ENCODE measurements at places on chromosomes 7 and 10.

DNA sequence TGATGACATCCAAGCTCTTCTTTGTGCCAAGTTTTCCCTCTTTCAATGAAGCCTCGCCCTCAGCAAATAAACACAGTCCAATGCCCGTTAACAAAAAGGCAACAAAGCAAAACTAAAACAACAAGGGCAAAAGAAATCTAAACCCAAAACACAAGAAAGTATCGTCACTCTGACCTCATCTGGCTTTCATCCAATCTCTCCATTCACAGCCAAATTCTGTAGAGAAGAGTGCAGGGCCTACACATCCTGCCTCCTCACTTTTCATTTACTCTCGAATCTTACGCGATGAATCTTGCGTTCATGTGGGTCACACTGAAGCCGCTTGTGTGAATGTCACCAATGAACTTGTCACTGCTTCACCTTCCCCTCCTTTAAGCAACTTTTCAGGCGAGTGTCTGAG is 15.9 kb upstream of the AKR1E2 start:
- DNase-seq: no peak

- DNase-seq: no peak
Observed at GRCh38 chr7:107173191-107173590, 4.4 kb downstream of the HBP1 start.

DNA sequence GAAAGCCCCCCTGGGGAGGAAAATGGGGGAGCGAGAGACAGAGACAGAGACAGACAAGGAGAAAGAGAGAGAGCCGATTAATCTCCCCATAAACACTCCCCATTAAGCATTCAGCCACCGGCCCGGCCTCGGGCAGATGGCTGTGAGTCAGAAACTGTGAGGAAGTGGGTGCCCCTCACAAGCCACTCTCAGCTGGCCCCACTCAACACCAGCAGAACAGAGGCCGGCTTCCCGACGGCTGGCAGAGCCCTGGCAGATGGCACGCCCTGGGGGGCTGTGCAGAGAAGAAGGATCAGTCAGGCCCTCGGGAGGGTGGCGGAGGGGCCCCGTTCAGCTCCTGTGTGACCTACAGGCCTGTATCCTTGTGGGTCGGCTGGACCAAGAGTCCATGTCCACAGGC is 41.2 kb downstream of the CAMK2B start:
- DNase-seq: no peak

- peak; percentile 62 for DNase-seq
Observed at GRCh38 chr10:116287906-116288501, 15.0 kb upstream of the GFRA1 start.

DNA sequence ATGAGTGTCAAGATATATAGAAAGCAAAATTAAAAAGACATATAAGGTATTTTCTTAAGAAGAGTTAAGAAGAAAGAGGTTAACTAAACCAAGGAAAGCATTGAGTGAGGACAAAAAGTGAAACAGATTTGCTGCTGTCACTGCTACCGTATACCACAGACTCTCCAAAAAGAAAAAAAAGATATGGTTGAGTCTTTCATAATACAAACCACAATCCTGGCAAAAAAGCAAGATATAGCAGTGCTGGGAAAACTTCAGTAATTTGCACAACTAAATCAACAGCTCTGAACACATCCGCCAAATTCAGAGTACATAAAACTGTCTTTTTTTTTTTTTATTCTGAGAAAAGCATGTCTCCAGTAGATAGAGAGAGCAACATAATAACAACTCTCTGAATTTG is 114.7 kb downstream of the ETV1 start:
- peak; percentile 60 for DNase-seq

DNA sequence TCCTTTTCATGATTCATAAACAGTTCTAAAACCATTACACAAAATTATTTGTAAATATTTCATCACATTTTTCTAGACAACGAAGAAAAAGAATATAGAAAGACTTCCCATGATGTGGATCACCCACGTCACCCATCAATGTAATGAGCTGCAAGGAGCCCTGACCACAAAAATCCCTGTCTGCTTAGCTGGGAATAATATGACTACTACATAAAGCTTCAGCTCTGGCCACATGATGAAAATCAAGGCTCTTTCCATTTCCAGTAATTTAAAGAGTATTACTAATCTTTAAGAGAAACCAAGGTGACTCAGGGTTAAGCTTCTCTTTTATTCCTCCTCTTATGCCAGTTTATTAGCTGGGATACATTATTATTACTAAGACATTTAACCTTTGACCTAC is 180.8 kb upstream of the CACNA2D1 start:
- peak; percentile 48 for DNase-seq

DNA sequence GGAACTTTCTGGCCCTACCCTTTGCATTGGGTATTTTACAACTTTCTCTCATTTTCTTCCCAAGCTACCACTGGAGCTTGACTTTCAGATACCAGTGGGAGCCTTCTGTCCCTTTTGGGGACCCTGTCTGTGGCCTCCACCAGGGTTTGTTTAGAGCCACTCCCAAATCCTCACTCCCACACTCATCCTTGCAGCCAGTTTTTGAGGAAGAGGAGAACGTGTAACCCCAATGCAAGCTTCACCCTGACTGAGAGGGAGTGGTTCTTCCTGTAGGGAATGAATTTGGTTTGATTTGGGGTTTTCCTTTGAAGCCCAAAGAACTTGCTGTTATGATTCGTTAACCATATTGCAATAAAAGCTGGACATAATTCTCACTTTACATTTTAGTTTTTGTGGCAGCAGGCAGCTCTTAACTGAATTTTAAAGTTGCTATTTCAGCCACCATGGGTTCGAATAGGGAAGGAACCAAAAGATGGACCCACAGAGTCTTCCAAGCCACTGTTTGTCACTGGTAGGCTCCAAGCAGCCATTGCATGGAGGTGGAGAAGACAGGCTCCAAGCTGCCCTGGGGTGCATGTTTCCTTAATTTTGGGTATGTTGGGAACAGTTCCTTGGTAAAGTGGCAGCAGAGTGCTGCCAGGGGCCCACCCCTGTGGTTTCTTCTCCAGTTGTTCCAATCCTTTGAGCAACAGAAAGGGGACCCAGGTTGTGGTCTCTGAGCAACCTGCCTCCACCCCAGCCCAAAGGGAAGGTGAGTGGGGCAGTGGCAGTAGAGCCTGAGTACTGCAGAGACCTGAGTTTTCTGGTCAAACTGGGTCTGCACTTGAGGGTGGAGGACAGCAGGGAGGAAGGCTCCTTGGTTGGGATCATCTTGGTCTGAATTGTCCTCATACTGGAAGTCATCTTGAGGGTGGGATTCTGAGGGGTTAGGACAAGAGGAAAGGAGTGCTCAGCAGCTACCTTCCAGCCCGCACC is 5.1 kb downstream of the EVX1 start:
- DNase-seq: no peak

- no peak for DNase-seq
Observed at GRCh38 chr7:24026351-24026750, 257.6 kb upstream of the NPY start.

- no peak for DNase-seq
Observed at GRCh38 chr7:134916171-134916883, 70.0 kb upstream of the AGBL3 start.

- DNase-seq: no peak
Observed at GRCh38 chr10:7411671-7412128, 866 bp upstream of the SFMBT2 start.

- DNase-seq: peak; percentile 90
Observed at GRCh38 chr7:106848851-106849442, 16.1 kb upstream of the PIK3CG start.

GRCh38 chr7:157017603-157018327 is 7.3 kb upstream of the MNX1 start:
- no peak for DNase-seq

GRCh38 chr7:96075510-96076349 is 246.2 kb downstream of the SLC25A13 start:
- peak; percentile 78 for DNase-seq

GRCh38 chr7:117395743-117396142 is 31.6 kb downstream of the ASZ1 start:
- no peak for DNase-seq

- DNase-seq: no peak
Observed at GRCh38 chr7:17370901-17371585, 72.6 kb downstream of the AHR start.

DNA sequence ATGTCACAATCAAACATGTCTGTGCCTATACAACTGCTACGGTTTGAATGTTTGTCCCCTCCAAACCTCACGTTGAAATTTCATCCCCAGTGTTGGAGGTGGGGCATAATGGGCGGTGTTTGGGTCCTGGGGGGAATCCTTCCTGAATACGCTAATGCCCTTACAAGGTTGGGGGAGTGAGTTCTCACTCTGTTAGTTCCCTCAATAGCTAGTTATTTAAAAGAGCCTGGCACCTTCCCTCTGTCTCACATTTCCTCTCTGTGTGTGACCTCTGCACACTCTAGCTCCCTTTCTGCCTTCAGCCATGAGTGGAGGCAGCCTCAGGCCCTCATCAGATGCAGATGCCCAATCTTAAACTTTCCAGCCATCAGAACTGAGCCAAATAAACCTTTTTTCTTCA is 129.5 kb downstream of the GRM8 start:
- no peak for DNase-seq

DNA sequence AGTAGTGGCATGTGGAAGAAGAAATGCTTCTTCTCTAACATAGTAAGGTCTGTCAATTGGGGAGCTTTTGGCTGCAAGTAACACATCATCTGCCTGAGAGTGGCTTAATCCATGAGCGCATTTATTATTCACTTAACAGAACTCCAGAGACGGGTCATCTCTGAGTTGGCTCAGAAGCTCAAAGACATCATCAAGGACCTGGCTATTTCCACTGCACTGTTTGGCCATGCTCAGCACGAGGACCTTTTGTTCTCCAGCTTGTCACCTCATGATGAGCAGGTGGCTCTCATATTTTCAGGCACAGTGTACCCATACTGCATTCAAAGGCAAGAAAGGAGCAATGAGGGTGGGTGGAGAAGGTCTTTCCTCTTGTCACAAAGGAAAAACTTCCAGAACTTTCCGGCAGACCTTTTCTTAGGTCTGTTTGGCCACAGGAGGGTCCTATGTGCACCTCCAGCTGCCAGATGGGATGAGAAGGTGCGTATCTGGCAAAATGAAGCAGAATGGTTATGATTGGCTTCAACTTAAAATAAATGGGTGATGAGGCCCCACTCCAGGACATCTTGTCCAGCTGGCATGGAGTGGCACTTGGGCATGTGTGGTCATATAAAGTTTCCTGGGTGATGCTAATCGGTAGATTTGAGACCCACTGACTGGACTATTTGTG is 55.6 kb upstream of the SHH start:
- DNase-seq: no peak

- no peak for DNase-seq
Observed at GRCh38 chr10:130500261-130501000, 364.2 kb downstream of the GLRX3 start.

- no peak for DNase-seq
Observed at GRCh38 chr10:125096371-125096770, 64.0 kb downstream of the CTBP2 start.

GRCh38 chr7:136956671-136957070 is 88.2 kb downstream of the CHRM2 start:
- no peak for DNase-seq

DNA sequence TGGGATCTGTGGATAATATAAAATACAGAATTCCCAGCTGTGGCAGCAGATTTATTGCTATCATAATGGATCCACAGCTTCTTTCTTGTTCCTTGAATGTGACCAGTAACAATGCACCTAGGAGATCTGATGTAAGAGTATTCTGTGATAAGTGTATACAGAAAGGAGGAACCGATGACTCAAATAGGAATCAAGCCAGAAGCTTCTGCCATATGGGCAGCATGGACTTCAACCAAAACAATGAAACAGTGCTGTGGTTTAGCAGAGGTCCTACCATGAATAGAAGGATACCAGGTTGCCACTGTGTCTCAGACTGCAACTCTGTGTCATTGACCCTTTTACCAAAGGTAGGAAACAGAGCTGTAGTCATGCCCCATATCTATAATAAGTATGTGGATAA is 81.8 kb downstream of the PTPRZ1 start:
- DNase-seq: peak; percentile 50

- DNase-seq: no peak
Observed at GRCh38 chr7:129801882-129802281, 150.9 kb downstream of the UBE2H start.

DNA sequence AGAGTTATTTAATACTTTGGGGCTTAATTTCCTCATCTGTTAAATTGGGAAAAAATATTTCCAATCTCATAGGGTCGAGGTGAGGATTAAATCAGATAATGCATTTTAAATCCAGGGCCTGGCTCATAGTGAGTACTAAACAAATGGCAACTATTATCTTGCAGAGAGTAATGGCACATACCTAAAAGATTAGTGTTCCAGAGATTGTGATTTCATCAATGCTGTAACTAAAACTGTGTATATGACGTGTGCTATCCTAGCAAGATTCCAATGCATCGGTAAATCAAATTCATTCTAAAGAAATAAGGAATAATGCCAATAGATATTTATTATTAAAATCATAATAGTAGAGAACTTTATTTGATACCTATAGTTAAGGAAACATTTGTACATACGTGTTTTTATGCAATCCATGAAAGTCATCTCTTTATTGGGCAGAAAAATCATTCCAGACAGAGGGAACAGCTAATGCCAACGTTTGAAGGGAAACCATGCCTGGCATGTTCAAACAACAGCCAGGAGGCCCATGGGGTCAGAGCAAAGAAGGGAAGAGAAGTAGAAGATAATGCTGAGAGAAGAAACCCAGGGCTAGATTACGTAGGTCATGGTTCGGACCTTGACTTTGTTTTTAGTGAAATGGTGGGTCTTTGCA is 174.8 kb upstream of the AGR3 start:
- peak; percentile 38 for DNase-seq

DNA sequence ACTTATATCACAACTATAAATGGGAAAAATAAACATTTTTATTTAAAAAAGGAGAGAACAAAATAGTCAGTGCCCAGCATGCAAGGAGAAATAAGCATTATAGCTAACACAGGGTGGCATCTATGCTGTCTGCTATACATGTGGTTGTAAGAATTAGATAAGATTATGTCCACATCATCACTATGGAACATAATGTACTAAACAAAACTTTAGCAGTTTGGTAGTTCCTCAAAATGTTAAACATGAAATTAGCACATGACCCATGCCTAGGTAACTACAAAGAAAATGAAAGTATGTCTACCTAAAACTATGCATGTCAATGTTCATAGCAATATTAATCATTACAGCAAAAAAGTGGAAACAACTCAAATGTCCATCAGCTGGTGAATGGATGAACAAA is 28.7 kb upstream of the RUFY2 start:
- DNase-seq: no peak

GRCh38 chr10:49366460-49366859 is 29.4 kb downstream of the DRGX start:
- no peak for DNase-seq

DNA sequence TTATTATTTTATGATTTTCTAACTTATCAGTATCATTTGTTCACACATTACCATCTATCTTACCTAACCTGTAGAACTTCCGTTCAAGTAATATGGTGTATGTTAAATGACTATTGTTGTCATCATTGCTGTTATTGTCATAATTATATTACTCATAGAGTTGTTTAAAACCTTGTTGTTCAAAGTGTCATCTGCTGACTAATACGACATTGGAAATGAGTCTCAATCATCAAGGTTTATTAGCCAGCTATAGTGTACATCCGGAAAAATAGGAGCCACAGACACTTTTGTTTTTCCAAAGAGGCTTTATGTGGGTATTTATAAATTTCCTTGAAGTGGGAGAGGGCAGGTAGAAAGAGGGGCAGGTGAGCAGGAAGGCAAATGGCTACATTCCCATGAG is 386.9 kb upstream of the LRRTM3 start:
- DNase-seq: no peak

GRCh38 chr7:66837007-66837406 is 84.0 kb upstream of the TMEM248 start:
- no peak for DNase-seq

- DNase-seq: no peak
Observed at GRCh38 chr10:126126866-126127265, 230.5 kb downstream of the FANK1 start.

Data from AG08395 (cell line).